ENCODE measurements at places on chromosomes 3 and 15.

- no peak overlapping the region for H3K4me3 ChIP-seq
- DNase-seq: no peak
Observed at GRCh38 chr15:31382713-31383045, 56.0 kb downstream of the KLF13 start.

DNA sequence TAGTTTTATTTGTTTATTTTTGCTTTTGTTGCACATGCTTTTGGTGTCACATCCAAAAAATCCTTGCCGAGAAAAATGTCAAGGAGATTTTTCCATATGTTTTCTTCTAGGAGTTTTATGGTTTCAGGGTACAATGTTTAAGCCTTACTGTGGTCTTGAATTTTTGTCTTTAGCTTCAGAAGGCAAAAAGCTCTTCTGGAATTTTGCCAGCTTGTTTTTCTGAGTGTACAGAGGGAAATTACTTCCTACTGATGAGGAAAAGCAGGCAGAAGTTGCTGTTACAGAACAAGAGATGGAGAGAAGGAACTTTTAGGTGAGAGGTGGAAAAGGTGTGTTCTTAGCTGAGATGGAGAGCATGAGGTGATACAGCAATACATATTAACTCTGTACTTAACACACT, 59.6 kb downstream of the UBE2E2 start:
- peak; percentile 23 for DNase-seq
- H3K4me1 ChIP-seq: no peaks in the 10 kb centered on the region
- H3K36me3 ChIP-seq: no peaks in the 10 kb centered on the region
- H3K4me3 ChIP-seq: no peak overlapping the region
- H3K27ac ChIP-seq: no peak overlapping the region

DNA sequence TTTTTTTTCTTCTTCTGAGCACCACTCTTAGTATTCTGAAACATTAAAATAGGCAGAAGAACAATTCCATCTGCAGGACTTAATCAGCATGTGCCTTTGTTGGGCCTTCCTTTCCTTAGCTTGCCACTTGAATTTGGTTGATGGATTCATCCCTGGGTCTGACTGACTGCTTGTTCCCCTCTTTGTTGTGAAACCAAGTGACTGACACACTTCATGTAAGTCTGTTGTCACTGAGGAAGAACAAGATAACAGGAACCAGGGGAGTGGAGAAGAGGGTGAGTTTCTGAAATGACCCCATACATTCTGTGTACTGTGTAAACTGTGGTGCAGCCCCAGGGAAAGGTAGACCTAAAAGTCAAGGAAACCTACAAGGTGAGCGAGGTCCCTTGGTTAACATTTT, 188.7 kb upstream of the TBC1D5 start:
- H3K36me3 ChIP-seq: no peaks in the 10 kb centered on the region
- no peak for DNase-seq
- no peak overlapping the region for H3K27ac ChIP-seq
- H3K4me3 ChIP-seq: no peak overlapping the region

DNA sequence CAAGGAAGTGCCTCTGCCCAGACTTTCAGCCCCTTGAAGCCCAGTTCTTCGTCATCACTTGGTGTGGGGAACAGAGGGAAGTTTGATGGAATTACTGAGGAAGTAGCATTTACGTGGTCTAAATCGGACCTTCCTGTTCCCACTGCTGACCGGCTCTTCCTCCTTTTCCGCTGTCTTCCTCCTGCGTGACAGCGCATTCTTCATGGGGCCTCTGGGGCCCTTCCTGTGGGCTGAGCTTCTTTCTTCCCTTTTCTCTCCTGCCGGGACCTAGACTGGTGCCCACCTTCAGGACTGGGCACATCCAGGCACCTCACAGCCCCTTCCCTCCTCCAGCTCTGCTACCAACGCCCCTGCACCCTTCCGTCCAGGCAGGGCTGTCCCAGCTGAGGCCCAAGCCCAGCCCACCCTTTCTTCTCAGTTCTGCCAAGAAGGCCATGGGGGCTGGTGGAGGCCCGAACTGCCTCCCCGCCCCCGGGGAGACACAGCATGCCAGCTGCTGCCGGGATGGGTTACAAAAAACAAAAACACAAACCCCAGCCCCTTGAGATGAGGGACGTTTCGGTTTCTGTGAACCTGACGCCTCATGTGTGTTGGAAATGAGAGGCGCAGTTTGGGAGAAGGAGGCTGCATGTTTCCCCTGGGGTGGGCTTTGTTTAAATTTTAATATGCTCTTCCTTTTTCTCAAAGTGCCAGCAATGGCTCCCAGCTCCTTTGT, 19.1 kb downstream of the ZNF710 start:
- H3K4me1 ChIP-seq: peaks cover 12% of the 10 kb centered on the region
- no peak overlapping the region for H3K4me3 ChIP-seq
- H3K36me3 ChIP-seq: no peaks in the 10 kb centered on the region
- H3K27me3 ChIP-seq: no peaks in the 10 kb centered on the region
- H3K27ac ChIP-seq: peak overlapping the region; percentile 45

DNA sequence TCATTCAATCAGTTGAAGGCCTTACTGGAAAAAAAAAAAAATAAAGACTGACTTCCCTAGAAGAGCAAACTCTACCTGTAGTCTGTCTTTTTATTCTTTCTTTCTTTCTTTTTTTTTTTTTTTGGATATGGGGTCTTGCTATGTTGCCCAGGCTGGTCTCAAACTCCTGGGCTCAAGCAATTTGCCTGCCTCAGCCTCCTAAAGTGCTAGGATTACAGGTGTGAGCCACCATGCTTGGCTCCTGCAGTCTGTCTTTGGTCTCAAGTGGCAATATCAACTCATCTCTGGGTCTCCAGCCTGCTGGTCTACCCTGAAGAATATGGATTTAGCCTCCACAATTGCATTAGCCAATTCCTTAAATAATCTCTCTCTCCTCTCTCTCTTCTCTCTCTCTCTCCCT, 167.7 kb upstream of the P2RY1 start:
- no peak overlapping the region for H3K27ac ChIP-seq
- H3K27me3 ChIP-seq: no peaks in the 10 kb centered on the region
- H3K4me3 ChIP-seq: no peak overlapping the region
- no peaks in the 10 kb centered on the region for H3K36me3 ChIP-seq
- H3K4me1 ChIP-seq: no peaks in the 10 kb centered on the region
- DNase-seq: no peak

DNA sequence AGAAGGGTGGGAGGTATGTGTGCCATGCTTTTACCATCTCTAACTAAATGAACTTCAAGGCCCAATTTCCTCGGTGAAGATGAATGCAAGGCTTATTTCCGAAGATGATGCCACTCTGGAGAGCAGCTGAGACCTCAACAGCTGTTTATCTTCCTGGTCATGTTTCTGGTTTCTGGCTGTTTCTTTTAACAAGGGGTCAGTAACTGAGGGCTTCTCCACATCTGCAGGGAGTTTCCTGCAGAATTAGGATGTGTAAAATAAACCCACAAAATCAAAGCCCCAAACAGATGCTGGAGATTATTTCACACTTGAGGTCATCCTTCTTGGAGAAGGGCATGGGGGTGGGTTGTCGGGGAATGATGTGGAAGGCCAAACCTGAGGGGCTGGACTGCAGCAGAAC, 220.3 kb downstream of the THSD4 start:
- no peaks in the 10 kb centered on the region for H3K36me3 ChIP-seq
- H3K27ac ChIP-seq: peak overlapping the region; percentile 71
- no peak overlapping the region for H3K4me3 ChIP-seq
- no peaks in the 10 kb centered on the region for H3K27me3 ChIP-seq

DNA sequence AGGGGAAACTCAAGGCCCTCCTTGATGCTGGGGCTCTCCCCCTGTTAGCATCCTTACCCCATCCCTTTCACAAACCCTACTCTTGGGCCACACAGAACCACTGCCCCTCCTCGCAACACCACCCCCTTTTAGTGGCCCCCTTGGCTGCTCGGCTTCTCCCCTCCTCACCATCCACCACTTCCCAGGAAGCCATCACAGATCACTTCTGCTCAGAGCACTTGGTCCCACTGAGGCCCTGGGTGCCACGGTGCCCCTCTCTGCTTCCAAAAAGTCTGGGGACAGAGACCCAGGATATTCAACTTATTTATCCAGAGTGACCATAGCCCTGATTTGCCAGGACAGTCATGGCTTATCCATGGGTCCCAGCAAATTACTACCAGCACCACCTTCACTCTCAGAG, 2.4 kb downstream of the RHCG start:
- H3K4me1 ChIP-seq: peaks cover 4% of the 10 kb centered on the region
- no peaks in the 10 kb centered on the region for H3K36me3 ChIP-seq
- H3K4me3 ChIP-seq: no peak overlapping the region
- no peak overlapping the region for H3K27ac ChIP-seq
- no peak for DNase-seq

GRCh38 chr3:99172736-99173657, 271.5 kb upstream of the DCBLD2 start:
- no peaks in the 10 kb centered on the region for H3K4me1 ChIP-seq
- no peak overlapping the region for H3K4me3 ChIP-seq
- peak; percentile 52 for DNase-seq

DNA sequence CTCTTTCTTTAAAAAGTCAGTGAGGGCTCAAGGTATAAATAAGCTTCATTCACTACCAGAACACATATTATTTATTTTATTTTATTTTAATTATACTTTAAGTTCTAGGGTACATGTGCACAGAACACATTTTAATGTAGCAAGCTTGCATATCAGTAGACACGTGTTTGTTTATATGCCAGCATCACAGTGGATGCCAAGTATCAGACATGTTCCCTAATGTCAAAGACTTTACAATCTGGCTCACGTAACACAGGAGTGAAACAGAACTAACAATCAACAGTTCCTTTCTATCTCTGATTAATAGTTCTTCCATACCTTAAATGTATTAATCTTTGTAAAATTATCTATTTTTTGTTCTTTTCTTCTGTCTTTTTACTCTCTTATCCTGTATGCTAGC, 23.3 kb upstream of the ENTPD3 start:
- H3K27me3 ChIP-seq: no peaks in the 10 kb centered on the region
- no peaks in the 10 kb centered on the region for H3K4me1 ChIP-seq
- H3K4me3 ChIP-seq: no peak overlapping the region
- H3K27ac ChIP-seq: no peak overlapping the region
- no peaks in the 10 kb centered on the region for H3K36me3 ChIP-seq
- DNase-seq: no peak

- H3K27ac ChIP-seq: no peak overlapping the region
- H3K36me3 ChIP-seq: no peaks in the 10 kb centered on the region
- peaks cover 2% of the 10 kb centered on the region for H3K27me3 ChIP-seq
- H3K4me1 ChIP-seq: peaks cover 5% of the 10 kb centered on the region
- peak; percentile 4 for DNase-seq
- no peak overlapping the region for H3K4me3 ChIP-seq
Observed at GRCh38 chr3:24793896-24794295, 299.2 kb upstream of the THRB start.

DNA sequence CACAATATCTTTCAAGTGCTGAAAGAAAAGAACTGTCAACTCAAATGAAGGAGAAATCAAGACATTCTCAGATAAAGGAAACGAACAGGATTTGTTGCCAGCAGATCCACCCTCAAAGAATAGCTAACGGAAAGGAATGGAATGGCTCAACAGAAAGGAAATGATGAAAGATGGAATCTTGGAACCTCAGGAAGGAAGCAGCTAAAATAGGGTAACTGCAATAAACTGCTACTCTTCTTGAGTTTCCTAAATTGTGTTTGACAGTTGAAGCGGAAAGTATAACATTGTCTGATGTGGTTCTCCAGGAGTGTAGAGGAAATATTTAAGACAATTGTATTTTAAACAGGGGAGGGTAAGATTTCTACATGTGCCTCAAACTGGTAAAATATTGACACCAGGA, 22.0 kb downstream of the PRR23E start:
- no peak overlapping the region for H3K27ac ChIP-seq
- H3K4me1 ChIP-seq: no peaks in the 10 kb centered on the region
- H3K27me3 ChIP-seq: peaks cover 23% of the 10 kb centered on the region
- DNase-seq: peak; percentile 23

GRCh38 chr15:73928971-73929627, 2.8 kb downstream of the LOXL1 start:
- H3K4me3 ChIP-seq: no peak overlapping the region
- DNase-seq: peak; percentile 20
- H3K4me1 ChIP-seq: peaks cover 61% of the 10 kb centered on the region
- H3K36me3 ChIP-seq: no peaks in the 10 kb centered on the region

- no peak for DNase-seq
- H3K4me1 ChIP-seq: no peaks in the 10 kb centered on the region
- H3K36me3 ChIP-seq: no peaks in the 10 kb centered on the region
- no peak overlapping the region for H3K4me3 ChIP-seq
Observed at GRCh38 chr15:79948095-79948695, 22.8 kb downstream of the BCL2A1 start.

DNA sequence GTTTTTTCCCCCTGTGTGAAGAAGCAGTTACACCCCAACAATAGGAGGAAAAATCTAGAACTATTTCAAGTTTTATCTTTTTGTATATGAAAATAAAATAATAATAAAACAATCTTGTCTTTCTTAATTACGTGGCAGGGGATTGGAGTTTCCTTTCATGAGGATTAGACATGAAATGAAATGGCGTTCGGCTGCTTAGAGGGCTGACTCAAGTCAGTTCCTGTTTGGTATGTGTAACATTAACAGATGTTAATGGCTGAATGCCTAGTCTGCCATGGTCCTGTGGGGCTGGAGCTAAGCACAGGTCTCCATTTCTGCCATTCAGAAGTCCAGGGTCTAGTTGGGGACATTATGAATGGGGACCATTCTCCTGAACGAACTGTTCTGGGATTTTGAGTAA, 3.1 kb upstream of the EXOG start:
- H3K27me3 ChIP-seq: no peaks in the 10 kb centered on the region
- peak; percentile 74 for DNase-seq
- peaks cover 15% of the 10 kb centered on the region for H3K4me1 ChIP-seq
- peaks cover 5% of the 10 kb centered on the region for H3K36me3 ChIP-seq
- H3K4me3 ChIP-seq: no peak overlapping the region

GRCh38 chr3:136576279-136577009, 175.7 kb downstream of the STAG1 start:
- H3K27me3 ChIP-seq: no peaks in the 10 kb centered on the region
- H3K4me3 ChIP-seq: no peak overlapping the region
- H3K27ac ChIP-seq: no peak overlapping the region
- H3K4me1 ChIP-seq: no peaks in the 10 kb centered on the region
- peaks cover 4% of the 10 kb centered on the region for H3K36me3 ChIP-seq

GRCh38 chr3:55687526-55687925, 200.4 kb upstream of the WNT5A start:
- no peaks in the 10 kb centered on the region for H3K27me3 ChIP-seq
- H3K4me3 ChIP-seq: no peak overlapping the region
- H3K4me1 ChIP-seq: peaks cover 25% of the 10 kb centered on the region
- DNase-seq: no peak
- H3K27ac ChIP-seq: no peak overlapping the region

GRCh38 chr3:94374439-94375161, 311.7 kb downstream of the NSUN3 start:
- no peak for DNase-seq
- H3K27ac ChIP-seq: no peak overlapping the region
- H3K4me3 ChIP-seq: no peak overlapping the region
- H3K27me3 ChIP-seq: no peaks in the 10 kb centered on the region

DNA sequence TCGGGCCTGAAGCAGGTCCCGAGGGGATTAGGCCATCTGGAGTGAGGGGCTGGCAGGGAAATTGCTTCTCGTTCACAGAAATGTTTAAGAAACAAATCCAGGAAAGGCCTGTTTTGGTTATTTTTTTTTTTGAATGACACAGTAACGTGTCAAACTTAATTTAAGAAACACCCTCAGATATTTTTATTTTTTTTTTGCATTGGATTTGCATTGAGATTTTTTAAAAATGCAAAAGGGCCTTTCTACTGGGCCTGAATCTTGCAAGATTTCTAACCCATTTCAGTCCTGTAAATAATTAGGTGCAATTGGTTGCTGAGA, 25.0 kb upstream of the KLF13 start:
- no peak overlapping the region for H3K4me3 ChIP-seq
- no peaks in the 10 kb centered on the region for H3K36me3 ChIP-seq
- peak overlapping the region; percentile 29 for H3K27ac ChIP-seq

Measured in muscle of leg (tissue), 16 donors.